ENCODE measurements at places on chromosomes 7 and 10.

DNA sequence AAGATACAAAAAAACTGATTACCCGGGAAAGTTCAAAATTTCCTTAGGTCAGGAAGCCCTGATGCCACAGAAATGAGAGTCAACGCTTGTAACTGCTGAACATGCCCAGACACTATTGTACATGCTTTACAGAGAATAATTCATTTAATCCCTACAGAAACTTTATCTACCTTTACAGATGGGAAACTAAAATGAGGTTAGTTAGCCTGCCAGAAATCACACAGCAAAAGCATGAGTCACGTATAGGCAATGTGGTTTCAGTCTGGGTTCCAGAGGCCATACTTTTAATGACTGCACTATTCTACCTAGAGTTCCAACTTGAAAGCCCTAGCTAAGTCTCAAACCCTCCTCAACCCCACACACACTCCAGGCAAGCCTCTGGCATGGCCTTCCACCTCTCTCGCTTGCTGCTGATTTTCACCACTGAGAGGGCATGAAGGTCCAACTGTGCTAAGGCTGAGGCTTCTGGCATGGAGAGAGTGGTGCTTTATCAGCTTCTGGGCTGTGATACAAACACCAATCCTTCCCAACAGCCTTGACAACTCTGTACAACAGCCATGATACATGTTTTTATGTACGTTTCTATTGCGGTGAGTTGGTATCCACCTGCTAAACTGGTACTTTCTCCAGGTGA is 1011.2 kb upstream of the GHITM start:
- no peak for DNase-seq

DNA sequence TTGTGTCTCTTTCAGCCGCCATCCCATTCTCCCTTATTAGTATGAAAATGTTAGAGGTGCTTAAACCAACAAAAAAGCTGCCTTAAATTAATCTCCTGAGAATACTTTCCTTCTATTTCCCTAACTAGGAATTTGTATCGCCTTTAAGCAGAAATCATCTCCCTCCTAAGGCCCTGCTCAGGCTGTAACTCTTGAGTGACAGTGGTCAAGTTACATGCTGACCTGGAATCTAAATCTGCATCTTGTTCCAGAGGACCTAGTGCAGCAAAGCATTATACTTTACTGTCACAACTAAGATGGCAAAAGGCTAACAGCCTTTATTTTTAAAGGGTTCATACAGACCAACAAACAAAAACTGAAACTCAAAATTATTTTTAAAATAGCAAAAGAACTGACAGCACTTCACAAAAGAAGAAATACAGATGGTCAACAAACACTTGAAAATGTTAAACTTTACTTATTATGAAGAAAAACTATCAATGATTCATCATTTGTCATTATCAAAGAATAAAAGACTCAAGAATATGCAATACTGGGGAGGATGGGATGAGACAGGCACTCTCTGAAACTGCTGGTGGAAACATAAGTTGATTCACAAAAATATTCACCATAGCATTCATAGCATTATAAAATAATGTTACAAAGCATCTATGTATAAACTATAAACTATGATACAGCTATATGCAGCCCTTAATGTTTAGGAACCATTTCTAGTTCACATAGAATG is 11.0 kb downstream of the CYREN start:
- DNase-seq, result no peak

DNA sequence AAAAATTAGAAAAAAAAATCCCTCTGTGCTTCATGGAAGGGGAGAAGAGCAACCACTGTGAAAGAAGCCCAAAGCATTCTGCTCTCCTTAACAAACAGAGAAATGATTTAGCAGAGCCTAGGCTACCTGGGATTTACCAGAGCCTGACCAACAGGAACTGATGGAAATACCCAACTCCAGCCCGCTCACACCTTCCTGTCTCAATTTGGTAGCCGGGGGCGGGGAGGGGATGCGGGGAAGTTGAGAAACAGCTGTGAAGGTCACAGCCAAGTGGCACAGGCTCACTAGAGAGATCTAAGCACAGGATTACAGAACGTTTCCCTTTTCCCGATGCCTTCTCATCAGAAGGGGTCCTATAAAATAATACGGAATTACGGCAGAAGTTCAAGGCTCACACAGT is 17.6 kb downstream of the RSU1 start:
- no peak for DNase-seq

- no peak for DNase-seq
Observed at GRCh38 chr10:90023950-90024349, 322.6 kb downstream of the KIF20B start.

All from GM12892 (cell line).